ENCODE measurements at places on chromosomes 3 and 15.

DNA sequence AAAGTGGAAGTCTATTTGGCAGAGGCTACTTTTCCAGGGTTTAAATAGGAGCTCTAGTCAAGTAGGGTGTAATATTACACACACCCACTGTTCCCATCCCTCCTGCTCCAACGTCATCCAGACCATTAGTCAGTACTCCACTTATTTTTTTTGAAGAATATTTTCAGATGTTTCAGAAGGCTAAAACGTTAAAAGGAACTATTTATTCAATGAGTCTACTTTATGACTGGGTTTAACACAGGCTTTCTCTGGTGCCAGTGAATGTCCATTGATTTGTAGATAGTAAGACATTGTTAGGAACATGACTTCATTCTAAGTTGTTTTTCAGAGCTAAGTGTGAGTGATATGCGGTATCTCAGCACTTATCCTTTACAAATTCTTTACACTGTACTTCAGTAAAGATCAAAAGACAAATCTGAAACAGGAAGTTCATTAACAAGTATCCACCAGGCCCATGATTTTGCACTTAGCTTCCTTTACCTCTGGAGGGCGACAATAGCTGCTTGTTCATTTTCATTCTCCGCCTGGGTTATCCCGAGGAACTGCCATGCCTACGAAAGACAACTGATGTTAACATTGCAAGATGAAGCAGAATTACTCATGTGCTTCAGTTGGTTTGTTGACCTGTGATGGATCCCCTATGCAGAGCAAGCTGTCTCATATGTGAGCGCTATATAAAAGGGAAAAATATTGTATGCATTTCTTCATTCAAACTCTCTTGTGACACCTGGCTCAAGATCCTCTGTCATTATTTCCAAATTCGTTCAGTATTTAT lies 158.7 kb downstream of the USP13 start:
- peak; percentile 6 for DNase-seq

DNA sequence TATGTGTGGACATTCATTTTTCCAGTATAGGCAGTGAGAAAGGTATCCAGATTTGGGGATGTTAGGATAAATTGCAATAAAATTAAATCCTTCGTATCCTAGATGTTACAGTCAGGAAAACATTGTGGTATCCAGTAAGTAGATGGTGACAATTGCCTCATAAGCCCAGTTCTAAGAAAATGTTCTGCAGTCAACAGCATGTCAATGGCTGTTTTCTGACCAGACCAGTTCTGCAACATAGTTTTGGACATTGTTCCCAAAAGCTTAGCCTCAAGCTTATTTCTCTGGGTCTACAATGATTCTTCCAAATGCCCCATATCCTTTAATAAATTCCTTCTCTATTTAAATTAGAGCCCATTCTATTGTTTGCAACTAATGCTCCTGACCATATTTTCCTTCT lies 480.7 kb downstream of the FHIT start:
- DNase-seq = no peak

DNA sequence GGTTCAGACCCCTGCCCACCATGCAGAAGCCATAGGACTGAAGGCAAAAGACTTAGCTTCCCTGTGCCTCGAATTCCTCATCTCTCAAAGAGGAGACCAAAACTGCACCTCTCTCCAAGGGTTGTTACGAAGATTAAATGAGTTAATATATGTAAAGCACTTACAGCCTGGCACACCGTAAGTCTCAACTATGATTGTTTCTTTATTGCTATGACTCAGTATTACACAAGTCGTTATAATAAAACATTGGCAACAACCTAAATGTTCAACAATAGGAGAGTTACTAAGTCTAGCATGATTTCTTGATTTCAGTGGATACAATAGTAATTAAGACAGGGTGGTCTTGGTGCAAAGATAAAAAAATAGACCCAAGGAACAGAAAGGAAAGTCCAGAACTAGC lies 19.6 kb upstream of the FGD5 start:
- no peak for DNase-seq

DNA sequence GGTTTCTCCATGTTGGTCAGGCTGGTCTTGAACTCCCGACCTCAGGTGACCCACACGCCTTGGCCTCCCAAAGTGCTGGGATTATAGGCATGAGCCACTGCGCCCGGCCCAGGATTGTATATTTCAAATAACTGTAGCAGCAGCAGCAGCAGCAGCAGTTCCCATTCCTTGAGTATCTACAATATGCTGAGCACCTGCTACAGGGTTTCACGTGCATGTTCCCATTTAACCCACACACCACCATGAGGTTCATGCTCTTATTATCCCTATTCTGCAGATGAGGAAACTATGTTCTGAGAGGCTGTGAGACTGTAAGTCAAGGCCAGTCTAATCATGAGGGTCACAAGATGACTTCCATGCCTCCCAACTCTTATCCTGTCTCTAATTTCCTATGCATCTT lies 30.9 kb upstream of the FOXP1 start:
- DNase-seq = no peak

DNA sequence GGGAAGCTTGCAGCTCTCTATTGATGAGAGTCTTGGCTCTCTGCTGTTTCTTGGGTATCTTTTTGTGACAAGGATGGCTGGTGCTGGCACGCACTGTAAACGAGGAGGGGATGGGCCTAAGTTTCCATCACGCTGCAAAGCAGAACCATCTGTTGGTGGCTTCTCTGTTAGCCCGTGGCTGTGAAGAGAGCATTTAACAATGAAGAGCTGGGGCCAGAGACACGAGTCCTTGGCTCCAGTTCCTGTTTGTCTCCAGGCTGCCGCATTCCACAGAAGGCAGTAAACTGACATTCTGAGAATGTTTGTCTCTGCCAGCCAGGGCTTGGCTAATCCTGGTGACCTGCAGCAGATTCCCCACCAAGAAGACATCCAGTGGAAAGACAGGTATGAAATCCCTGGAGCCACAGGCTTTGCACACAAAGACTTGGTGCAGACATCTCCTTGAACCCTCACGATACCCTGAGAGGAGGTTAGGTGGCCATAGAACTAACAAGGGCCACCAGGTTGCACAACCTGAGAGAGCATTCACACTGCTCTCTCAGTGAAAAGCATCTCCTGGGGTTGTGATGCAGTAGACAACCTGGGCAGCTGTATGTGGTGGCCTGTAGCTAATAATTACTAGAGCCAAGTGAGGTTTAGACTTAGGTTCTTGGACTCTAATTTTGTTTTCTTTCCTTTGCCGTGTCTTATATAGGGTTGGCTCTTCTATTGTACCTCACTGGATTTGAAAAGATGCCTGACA lies 130.9 kb downstream of the ASB7 start:
- DNase-seq = no peak

DNA sequence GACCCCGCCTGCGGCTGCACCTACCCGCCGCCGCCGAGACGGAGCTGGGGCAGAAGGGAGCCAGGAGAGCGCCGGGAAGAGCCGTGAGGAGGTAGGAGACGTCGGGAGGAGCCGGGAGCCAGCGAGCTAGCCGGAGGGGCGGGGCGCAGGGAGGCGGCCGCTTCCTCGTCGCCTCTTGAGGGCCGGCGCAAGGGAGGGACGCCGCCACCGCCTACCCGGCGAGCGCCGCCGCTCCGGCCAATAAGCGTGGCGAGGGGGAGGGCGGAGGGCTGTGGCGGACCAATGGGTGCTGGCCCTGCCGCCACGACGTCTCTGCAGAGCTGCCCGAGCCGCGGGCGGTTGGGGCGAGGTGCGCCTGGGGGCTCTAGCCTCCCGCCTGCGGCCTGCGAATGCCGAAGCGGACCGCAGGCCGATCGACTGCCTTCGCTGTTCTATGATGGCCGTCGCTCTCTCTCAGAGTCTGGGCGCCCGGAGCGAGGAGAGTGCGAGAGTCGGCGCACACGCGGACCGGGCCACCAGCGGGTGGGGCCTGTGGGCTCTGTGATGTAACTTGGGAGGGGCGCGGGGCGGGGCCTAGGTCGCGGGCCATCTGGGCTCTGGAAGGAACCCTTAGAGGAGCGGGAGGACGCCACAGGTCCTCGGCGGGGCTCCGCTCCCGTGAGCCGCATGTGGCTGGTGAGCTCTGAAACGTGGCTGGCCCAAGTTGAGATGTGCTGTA lies 72.7 kb upstream of the MAP4 start:
- peak; percentile 95 for DNase-seq

DNA sequence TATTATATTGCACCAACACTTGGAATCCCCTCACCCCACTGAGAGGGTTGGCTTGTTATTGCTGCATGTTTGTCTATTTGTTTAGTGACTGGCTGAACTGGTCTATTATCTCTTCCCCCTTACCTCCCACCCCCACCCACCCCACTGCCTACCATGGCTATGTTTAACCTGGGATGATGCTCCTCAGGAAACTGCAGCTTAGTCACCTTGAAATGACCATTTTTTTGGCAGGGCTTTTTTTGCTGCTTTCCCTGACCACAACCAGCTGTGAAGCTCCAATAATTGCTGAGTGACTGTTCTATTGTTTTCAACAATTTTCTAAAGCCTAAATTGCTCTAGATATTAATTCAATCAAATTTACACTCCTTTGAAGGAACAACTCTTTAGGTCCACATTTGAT lies 137.9 kb upstream of the CADM2 start:
- DNase-seq = no peak

DNA sequence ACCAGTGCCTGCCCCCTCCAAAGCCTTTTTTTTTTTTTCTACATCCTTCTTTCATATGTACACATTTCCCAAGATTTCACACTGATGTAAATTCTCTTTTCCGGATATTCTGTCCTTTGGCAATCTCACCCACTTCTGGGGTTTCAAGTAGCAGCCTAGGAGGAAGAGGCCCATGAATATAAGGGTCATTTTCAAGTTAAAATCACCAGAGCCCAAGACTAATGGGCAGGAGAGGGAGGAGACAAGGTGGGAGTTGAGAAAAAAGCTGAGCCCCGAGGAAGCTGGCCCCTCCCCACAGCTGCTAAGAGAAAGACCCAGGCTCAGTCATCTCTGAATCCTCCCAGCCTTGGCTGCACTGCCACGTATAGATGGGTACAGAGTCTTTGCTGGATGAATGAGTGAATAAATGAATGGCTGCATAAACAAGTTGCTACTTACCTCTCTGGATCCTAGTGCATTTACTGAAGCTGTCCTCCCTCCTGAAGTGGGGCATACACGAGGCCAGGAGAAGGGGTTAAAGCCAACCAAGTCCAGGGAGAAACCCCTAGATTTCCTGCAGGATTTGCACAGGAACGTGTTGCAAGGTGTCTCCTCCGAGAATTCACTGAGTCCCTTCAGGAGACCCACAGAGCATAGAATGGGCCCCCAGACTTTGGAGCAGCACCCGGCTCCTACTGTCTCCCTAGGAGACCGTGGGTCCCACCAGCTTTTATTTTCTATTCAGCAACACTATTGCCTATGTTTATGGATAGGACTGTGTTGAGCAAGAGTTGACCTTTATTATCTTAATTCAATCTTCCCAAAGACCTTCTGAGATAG lies 100.8 kb upstream of the LIPC start:
- DNase-seq = no peak
